Fibroblast of villous mesenchyme (primary cell): ENCODE measurements at places on chromosomes 7 and 10. TPM values are rescaled to one million over a fixed set of nuclear protein-coding genes. Genes with fewer than 3 reads are reported as not detected.

TMEM139 gene
- not detected in 2 replicates for total RNA-seq

DLX6 gene
- not detected in 2 replicates for total RNA-seq

ZFYVE27 gene
- 19.6 and 22.0 TPM in 2 replicates for total RNA-seq

CAMK1D gene
- 1.3 and 1.9 TPM in 2 replicates for total RNA-seq

LYZL1 gene
- not detected in 2 replicates for total RNA-seq

CALML5 gene
- total RNA-seq, result not detected in 2 replicates

SNCG gene
- 3.5 and 4.8 TPM in 2 replicates for total RNA-seq

FGFBP3 gene
- 0.86 and 0.97 TPM in 2 replicates for total RNA-seq

RTKN2 gene
- total RNA-seq, result 8.7 and 15.1 TPM in 2 replicates

SRGN gene
- 112 and 221 TPM in 2 replicates for total RNA-seq

CACNB2 gene
- total RNA-seq, result under 0.01 and 1.3 TPM in 2 replicates

TAC1 gene
- not detected in 2 replicates for total RNA-seq

VWA2 gene
- under 0.01 TPM in 1 of 2 replicates, not detected in the other for total RNA-seq

AGMO gene
- not detected in 2 replicates for total RNA-seq

TRIM50 gene
- total RNA-seq, result not detected in 2 replicates

ARMC10 gene
- 25.8 and 35.0 TPM in 2 replicates for total RNA-seq

NEURL1 gene
- under 0.01 TPM in 2 replicates for total RNA-seq

AKR1C4 gene
- not detected in 2 replicates for total RNA-seq

CLDN15 gene
- total RNA-seq, result 3.2 and 4.7 TPM in 2 replicates

LGI1 gene
- not detected in 2 replicates for total RNA-seq

SDK1 gene
- 0.43 and 0.64 TPM in 2 replicates for total RNA-seq

AKR1C2 gene
- 1.6 and 5.2 TPM in 2 replicates for total RNA-seq

TMEM130 gene
- 1.3 and 1.9 TPM in 2 replicates for total RNA-seq

GDF10 gene
- total RNA-seq, result not detected in 2 replicates

FRMPD2 gene
- total RNA-seq, result under 0.01 TPM in 2 replicates

GPR146 gene
- total RNA-seq, result under 0.01 TPM in 1 of 2 replicates, not detected in the other
